ENCODE measurements at places on chromosomes 13 and 19.

- DNase-seq: peak; percentile 77
Measured at GRCh38 chr19:9431475-9431874, 3.9 kb downstream of the ZNF266 start.

DNA sequence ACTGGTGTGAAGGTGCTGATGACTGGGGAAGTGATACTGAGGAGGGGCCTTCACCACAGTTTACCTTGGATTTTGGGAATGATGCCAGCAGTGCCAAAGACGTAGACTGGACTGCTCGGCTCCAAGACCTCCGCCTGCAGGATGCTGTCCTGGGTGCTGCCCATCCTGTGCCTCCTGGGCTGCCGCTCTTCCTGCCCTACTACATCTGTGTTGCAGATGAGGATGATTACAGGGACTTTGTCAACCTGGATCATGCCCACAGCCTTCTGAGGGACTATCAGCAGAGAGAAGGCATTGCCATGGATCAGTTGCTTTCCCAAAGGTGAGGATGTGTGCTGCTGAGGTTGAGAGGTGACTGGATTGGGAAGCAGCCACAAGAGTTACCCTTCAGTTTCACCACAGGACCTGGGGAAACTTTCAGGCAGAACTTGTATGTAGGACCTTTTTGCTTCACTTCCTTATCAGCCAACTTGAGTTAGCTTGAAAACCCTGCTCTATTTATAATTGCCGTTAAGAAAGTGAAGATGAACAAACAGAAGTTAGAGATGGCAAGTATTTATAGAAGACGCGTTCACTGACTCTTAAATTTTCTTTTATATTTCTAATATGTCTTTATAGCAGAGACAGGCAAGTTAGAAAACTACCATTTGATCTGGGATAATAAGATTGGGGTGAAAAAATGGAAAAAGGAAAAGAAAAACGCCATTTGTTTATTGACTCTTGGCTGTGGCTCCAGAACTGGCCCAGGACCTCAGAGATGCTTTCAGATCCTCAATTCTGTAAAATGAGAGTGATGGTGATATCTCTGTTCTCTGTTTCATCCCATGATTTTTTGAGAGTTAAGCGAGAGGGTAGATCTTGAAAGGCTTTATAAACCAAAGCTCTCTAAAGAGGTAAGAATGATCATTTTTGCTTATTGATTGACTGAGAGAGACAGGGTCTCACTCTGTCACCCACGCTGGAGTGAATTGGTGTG is 5.3 kb downstream of the PDCD2L start:
- DNase-seq: no peak

DNA sequence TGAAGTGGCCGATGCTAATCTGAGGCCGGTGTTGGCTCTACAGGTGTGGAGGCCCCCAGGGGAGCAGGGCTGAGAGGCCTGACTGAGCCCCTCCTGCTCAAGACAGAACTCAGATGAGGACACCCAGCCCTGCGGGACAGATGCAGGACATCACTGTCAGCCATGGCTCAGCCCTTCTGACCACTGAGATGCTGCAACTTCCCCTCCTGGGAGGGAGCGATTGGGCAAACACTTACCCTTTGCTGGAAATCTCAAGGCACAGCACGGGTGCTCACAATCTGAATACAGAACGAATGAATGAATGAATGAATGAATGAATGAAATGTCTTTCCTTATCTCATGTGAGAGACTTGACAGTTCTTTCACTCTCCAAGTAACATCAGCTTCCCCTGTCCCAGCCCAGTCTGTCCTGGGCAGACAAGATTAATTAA is 3.5 kb upstream of the SIGLEC7 start:
- DNase-seq: no peak

DNA sequence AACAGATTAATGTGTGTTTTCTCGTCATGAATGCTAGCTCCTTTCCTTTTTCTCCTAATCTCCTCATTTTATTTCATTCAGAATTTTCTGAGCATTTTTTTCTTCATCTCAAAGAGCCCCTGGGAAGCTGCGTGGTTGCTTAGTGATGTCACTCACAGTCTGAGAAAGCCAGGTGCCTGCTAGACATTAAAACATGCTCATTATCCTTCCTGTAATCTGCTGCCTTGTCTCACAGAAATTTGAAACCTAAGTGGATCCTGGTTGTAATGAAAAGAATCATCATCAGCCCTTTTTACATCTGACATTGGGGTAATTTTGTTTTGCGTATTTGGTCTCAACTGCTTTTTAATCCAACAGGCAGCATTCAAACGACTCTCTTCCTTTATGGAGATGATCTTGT is 108.2 kb upstream of the RNF113B start:
- no peak for DNase-seq

DNA sequence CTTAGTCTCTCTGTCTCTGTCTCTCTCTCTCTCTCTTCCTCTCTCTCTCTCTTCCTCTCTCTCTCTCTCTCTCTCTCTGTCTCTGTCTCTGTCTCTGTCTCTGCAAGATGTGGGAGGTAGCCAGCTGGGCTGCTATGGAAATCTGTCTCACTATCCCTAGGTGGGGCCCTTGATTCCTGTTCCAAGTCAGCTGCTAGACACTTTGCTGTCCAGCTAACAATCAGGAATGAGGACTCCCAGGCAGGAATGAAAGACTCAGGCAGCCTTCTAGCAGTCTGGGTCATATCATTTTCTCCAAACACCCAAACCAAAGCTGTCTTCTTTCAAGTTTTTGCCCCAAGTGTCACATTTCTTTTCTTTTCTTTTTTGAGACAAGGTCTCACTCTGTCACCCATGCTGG is 23.2 kb downstream of the CATSPERD start:
- DNase-seq: no peak

- DNase-seq: no peak
Measured at GRCh38 chr13:40975441-40975840, 43.7 kb downstream of the ELF1 start.

Data from GM23338 (cell line).